Foreskin keratinocyte (primary cell): ENCODE measurements at places on chromosomes 16 and 17.
A peak's percentile ranks its signal among the peaks of the same experiment; 100 is the strongest.

DNA sequence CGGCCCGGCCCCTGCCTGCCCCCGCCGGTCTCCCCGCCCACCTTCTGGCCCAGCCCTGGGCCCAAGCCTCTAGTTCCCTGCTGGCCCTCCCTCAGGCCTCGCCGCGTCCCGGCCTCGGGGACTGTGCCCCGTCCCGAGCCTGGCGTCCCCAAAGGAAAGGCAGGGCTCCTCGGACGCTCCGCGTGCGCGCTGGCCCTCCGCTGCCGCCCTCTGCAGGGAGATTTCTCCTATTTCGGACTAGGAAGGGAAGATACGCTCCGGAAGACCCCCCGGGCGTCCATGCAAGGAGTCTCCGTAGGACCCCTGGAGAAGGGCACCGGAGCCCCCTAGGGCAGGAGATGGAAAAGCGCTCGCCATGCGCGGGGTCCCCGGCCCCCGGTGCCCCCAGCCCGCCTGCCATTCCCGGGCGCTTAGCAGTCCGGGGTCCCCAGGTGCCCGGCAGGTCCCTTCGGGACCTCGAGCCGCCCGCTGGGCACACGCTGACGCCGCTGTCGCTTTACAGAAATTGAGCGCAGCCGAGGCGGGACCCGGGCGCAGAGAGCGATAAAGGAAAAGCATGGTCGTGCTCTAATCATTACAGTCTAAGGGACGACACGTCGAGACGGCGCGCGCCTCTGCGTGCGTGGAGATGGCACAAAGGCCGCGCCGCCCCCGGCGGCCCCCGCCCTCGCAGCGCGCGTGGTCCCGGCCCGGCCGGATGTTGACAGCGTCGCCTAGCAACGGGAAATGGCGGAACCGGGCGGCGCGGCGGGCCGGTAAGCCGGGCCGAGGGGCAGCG lies at the start of gene CCDC40:
Gene CCDC40 (plus strand): TSS at position 706 of the 778 bp plus-strand sequence. CDS start 21 bp downstream, at position 727.
- peak; percentile 61 for DNase-seq

DNA sequence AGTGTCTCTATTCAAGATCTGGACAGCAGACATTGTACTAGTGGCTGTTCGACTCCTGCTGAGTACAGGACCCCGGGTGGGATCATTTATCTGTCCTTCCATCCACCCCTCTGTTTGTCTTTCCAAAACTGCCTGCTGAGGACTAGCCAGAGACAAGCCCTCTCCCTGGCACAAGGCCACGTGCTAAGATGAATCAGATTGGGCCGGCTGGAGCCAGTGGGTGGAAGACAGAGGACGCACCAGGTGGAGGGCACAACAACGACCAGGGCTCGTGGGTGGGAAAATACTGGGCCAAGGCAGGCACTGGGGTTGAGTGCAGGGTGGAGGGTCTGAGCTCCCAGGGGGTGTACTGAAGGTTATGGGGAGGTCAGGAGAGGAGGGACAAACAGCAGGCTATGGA lies 1.4 kb upstream of the CA7 start:
- DNase-seq = no peak

GRCh38 chr17:77637818-77638575 lies 320.5 kb upstream of the TNRC6C start:
- no peak for DNase-seq

DNA sequence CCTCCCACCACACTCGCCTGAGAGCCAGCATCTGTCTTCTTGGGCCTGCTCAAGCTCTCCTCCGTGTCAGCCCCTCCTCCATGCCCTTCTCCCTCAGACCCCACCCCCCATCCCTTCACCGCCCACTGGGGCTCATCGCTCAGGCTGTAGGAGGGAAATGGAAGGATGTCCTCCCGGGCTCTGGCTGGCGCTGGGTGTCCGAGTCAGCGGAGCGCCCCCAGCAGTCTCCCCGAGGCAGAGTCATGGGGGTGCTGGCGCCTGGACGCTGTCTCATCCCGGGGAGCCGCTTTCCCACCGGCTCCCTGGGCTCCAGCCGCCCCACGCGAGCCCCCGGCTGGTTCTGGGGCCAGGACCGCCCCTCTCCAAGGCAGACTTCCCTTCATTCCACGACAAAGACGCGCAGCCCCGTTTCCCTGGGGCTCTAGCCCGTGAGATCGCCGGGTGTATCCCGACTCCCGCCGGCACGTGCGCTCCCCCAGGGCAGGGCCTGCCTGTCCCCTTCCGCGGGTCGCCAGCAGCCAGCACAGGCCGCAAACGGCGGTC lies 428 bp upstream of the ANTKMT start:
- DNase-seq = peak; percentile 52

DNA sequence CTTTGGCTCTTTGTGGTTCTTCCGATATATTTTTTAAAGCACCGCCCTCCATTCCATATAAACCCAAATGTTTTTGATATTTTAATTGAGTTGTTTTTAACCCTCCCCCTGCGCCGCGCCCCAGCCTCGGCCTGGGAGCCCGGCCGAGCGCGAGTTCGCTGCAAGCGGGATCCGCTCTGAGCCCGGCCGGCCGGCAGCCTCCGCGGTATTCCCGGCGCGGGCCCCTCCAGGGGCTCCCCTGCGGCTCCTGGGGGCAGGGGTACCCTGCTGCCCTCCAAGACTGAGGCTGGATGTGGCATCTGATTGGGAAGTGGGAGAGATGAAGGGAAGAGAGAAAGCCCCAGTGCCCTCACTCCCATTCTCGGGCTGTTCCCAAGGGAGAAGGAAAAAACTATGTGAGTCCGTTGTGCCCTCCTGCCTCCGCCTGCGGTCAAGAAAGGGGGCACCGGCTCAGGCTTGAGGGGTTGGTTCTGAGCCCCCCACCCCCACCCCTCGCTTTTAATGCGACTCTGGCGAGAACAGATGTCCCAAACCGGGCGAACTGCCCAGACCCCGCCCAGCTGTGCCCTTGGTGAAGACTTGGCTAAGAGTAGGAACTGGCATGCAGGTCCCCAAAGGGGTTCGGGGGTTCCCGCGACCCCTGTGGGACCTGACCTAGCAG lies 8.6 kb downstream of the NEUROD2 start:
- no peak for DNase-seq

GRCh38 chr17:81487487-81488275 lies 24.9 kb downstream of the ACTG1 start:
- peak; percentile 25 for DNase-seq

DNA sequence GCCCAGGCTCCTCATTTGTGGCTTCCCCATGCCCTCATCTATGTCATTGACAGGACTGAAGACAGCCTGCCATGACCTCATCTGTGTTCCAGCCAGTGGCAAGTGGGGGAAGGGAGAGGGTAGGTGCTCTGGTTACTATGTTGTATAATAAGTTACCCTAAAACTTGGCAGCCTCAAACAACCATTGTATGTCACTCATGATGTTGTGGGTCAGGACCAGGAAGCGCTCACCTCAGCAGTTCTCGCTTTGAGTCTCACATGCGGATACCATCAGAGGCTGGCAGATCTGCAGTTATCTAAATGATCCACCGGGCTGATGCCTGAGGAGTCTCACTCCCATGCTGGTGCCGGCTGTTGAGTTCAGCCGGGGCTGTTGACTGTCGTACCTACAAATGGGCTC lies 89.0 kb upstream of the TMEM97 start:
- DNase-seq = no peak
